ENCODE measurements at places on chromosomes 13 and 19.

DNA sequence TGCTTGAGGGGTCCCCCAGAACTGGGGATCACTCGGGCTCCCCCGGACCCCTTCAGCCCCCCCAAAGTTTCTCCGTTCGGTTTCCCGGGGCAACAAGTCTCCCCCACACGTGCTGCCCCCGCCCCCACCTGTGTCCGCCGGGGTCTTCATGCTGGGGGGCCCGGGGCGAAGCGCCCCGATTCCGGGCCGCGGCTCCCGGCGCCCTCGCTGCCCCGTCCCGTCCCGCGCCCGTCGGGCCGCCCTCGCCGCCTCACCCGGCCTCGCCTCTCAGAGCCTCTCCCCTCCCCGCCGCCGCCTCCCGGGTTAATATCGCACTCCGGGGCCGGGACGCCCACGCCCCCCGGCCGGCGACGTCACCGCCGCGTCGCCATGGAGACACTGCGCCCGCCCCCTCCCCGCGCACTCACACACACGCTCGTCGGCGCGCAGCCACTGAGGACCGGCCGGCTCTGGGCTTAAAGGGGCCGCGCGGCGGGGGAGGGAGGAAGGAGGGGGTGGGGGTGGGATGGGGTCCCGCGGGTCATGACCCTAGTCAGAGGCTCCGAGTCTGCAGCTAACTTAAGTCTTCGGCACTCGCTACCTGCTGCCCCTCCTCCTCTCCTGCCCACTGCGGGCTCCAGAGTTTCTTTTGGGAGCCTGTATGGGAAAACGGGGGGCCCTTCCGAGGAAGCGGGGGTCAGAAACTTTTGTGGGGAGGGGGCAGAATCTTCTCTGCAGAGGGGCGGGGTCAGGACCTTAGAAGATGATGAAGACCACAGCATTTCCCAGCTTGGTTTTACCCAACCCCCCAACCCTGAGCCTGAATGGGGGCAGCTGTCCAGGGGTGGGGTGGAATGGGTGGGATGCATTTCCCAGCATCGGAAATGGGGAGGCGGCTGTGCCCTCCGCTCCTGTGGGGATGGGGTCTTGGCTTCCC lies at the start of gene ERF:
Gene ERF, minus strand, starts transcription at position 279 of the 916 bp plus-strand sequence. Its CDS starts 129 bp downstream, at position 150.
- DNase-seq, result peak; percentile 92

- no peak for DNase-seq
Observed at GRCh38 chr19:56400485-56400884, 3.6 kb upstream of the ZNF583 start.

GRCh38 chr13:53807251-53807834 lies 778.7 kb downstream of the OLFM4 start:
- no peak for DNase-seq

DNA sequence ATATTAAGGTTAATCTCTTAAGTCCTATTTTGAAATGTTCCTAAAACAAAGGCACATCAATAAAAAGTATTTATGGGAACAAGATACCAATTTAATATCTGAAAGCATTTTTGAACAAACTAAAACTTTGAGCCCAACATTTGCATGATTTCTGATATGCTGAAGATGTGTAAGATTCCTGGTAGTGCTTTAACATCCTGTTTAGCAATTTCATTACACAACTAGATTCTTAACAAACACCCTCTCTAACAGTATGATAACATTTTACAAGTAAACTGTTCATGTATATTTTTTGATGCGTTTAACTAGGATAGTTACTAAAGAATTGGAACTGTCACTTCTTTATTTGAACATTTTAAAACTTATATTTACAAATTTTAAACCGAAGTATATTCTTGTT lies 63.9 kb downstream of the DACH1 start:
- no peak for DNase-seq

DNA sequence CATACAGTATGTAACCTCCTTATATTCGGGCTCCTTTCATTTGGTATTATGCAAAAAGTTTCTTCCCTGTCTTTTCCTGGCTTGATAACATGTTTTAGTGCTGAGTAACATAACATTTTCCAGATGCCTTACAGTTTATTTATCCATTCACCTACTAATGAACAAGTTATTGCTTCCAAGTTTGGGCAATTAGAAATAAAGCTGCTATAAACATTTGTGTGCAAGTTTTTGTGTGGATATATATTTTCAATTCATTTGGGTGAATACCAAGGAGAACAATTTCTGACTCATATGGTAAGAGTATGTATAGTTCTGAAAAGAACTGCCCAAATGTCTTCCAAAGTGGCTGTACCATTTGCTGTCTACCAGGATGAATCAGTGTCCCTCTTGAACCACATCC lies 360.9 kb downstream of the PCDH17 start:
- no peak for DNase-seq

GRCh38 chr13:51624695-51625345 lies 40.6 kb downstream of the WDFY2 start:
- DNase-seq, result no peak

GRCh38 chr19:10557603-10558197 lies 8.1 kb downstream of the KRI1 start:
- no peak for DNase-seq

DNA sequence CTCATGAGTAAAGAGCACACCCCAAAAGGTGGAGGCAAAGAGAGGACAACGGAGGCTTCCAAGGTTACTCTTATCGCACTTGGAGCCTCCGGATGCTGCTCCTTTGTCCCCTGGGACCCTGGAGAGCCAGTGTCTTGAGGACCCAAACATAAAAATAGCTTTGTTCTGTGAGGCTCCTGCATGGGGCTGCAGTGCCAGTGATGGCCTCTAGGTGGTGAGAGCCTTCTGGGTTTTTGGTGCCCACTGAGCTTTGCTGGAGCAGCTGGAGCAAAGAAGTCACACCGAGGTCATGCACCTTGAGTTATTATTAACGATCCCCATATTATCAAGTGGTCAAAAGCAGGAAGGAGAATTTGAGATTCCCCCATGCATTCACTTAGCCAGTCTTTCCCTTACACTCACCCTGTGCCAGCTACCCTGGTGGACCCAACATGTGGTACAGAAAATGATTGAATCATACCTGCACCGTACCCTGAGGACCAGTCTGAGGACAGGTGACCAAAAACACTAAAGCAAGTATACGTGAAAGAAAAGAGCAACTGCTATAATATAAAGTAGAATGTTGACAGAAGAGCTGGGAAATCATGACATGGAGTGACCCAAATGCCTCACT lies 41.5 kb downstream of the ZNF682 start:
- no peak for DNase-seq

DNA sequence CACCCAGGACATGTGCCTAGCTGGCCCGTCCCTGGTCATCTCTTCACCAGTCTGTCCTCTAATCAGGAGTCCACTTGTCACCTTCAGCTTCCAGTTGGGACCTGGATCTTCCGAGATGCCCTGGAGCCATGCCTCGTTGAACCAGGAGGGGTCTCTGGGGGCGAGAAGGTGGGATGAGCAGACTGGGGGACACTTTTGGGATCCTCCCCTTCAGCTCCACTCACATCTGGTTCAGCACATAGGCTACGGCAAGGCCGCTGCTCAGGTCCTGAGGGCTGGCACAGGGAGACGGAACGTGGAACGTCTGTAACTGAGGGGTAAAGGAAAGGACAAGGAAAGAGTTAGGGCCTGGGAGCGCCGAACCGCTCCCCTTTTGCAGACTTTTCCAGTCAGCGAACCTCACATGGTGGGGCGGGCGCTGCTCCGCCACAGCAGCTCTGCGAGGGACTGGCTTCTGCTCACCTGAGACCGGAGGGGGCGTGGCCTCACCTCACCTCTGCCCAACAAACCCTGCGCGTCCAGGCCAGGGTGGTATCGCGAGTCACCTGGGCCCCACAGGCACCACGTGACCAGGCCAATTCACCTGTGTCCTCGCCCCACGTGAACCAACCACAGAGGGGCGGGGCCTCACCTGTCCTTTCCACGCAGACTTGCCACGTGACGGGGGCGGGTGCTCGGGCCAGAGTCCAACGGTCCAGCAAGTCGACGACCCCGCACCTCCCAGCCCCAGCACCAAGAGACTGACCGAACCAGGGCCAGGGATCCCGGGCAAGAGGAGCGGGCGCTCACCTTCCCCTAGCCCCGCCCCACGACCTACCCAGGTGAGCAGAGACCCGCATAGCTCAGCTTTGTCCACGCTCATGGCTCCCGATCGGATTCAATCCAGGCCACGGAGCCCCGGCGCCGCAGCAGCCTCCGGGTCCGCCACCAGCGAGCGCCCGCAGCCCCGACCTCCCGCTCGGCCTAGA lies at the start of gene HOOK2:
Gene HOOK2, minus strand, starts transcription at position 965 of the 968 bp plus-strand sequence. Its CDS starts 103 bp downstream, at position 862.
- no peak for DNase-seq

- DNase-seq, result no peak
Observed at GRCh38 chr19:21838646-21839045, 2.7 kb upstream of the ZNF43 start.

DNA sequence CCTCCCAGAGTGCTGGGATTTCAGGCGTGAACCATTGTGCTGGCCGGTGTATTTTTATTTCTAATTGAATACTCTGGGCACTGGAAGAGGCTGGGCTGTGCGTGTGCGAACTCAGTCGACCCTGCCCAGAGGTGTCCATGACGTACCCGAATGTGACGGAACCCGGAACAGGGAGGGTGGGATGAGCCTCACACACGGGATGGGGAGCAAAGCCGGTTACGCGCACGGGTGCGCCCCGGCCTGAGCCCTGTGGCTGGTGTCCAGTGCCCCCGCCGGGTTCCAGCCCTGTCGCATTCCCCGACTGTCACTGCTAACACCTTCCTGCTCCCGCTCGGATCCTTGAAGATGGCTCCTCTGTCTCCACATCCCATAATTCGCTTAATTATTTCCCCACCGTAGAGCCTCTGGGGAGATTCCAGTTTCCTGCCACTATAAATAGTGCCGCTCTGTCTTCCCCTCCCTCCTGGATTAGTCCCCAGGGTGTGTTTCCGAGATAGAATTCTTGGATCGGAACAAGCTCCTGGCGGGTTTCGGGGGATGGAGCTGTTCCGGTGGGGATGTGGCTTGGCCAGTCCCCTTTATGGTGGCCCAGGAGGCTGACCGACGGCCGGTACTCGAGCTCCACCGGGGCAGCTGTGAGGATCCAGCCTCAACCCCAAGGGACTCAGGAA lies 22.0 kb downstream of the SBNO2 start:
- no peak for DNase-seq
